H9 (cell line): ENCODE measurements at places on chromosomes 6 and 20. TPM values are rescaled to one million over a fixed set of nuclear protein-coding genes. Genes with fewer than 3 reads are reported as not detected.

The VAPB gene
- total RNA-seq: 64.7 and 65.1 TPM in 2 replicates

The FLRT3 gene
- total RNA-seq: 2.1 TPM in 2 replicates

GRCh38 chr6:34044945-34045595 lies 100.8 kb downstream of the GRM4 start:
- no peak overlapping the region for H3K4me3 ChIP-seq
- no peaks in the 10 kb centered on the region for H3K4me1 ChIP-seq
- H3K36me3 ChIP-seq: no peaks in the 10 kb centered on the region

- no peak overlapping the region for H3K27ac ChIP-seq
- no peak overlapping the region for H3K4me3 ChIP-seq
Measured at GRCh38 chr6:1336246-1336843, 24.4 kb downstream of the FOXQ1 start.

- no peaks in the 10 kb centered on the region for H3K27me3 ChIP-seq
- peaks cover 17% of the 10 kb centered on the region for H3K36me3 ChIP-seq
- no peak overlapping the region for H3K27ac ChIP-seq
- DNase-seq: no peak
Measured at GRCh38 chr6:109769213-109769612, 78.1 kb downstream of the FIG4 start.

GRCh38 chr6:116087437-116088027 lies 13.1 kb upstream of the NT5DC1 start:
- H3K4me1 ChIP-seq: no peaks in the 10 kb centered on the region
- DNase-seq: no peak
- H3K27ac ChIP-seq: no peak overlapping the region
- no peak overlapping the region for H3K4me3 ChIP-seq
- H3K36me3 ChIP-seq: peaks cover 24% of the 10 kb centered on the region

DNA sequence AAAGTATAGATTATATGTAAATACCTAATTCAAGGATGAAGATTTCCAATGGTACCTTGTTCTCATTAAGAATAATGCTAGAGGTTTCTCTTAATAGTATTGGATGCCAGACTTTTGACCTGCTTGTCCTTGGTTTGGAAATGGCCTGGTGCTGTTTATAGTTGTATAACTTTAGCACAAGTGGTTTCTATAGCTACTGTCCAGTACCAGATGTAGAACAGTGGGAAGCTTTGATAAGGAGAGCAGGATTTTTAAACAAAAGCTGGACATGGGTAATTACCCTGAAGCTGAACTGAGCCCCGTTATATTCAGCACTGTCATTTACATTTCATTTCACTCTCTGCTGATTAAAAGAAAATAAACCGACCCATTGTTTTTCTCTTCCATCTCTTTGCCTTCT lies 43.7 kb downstream of the TRMT11 start:
- H3K4me3 ChIP-seq: no peak overlapping the region
- H3K27ac ChIP-seq: no peak overlapping the region
- H3K27me3 ChIP-seq: no peaks in the 10 kb centered on the region
- H3K4me1 ChIP-seq: no peaks in the 10 kb centered on the region
- no peak for DNase-seq

DNA sequence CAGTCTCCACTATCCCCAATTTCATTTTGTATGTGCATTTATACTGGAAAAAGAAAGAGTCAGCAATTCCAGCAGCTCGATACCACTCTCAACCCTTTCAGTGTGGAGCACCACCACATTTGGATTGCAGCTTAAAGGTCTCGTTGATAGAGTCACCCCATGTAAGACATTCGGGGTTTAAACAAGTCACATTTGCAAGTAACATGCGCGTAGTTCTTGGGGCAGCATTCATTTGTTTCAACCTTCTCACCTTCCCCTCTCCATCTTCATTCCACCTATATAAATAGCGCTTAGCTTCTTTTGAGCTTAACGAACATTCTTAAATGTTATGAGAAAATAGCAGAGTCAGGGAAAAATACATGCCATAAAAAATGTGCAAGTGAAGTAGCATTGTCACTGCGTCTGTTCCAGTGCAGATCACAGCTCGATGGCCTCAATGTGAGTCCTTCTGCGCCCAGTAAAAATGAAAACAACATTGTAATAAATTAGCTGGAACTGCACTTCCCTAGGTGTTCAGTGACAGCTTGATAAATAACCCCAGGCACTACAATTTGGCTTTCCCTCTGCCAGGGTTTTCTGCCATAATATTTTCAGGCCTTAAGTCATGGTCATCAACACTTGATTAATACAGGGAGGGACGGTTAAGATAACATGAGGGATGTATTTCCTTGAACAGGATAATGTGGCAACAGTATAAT lies 737.8 kb upstream of the NRSN1 start:
- no peaks in the 10 kb centered on the region for H3K36me3 ChIP-seq
- DNase-seq: no peak
- no peak overlapping the region for H3K27ac ChIP-seq
- no peaks in the 10 kb centered on the region for H3K4me1 ChIP-seq
- H3K4me3 ChIP-seq: no peak overlapping the region
